SK-MEL-5 (cell line): ENCODE measurements at places on chromosomes 6 and 20. TPM values are rescaled to one million over a fixed set of nuclear protein-coding genes. Genes with fewer than 3 reads are reported as not detected.

The TRIM15 gene
- not detected in 2 replicates for total RNA-seq

The PROKR2 gene
- not detected in 2 replicates for total RNA-seq

The NKAIN4 gene
- total RNA-seq: not detected in 2 replicates

The RAB44 gene
- total RNA-seq: not detected in 2 replicates

The CDSN gene
- not detected in 2 replicates for total RNA-seq

The MDFI gene
- 0.21 TPM in 2 replicates for total RNA-seq

The TGM3 gene
- total RNA-seq: not detected in 2 replicates

The KIZ gene
- total RNA-seq: 16.5 and 18.9 TPM in 2 replicates

The LST1 gene
- total RNA-seq: not detected in 2 replicates

The LY6G6F gene
- not detected in 2 replicates for total RNA-seq

The ARMH2 gene
- total RNA-seq: not detected in 2 replicates

The FAM135A gene
- 11.5 and 12.5 TPM in 2 replicates for total RNA-seq

The CLPSL1 gene
- not detected in 2 replicates for total RNA-seq

The SOX4 gene
- total RNA-seq: 25.8 and 28.4 TPM in 2 replicates

The SMLR1 gene
- total RNA-seq: not detected in 2 replicates

The SLCO4A1 gene
- total RNA-seq: 48.1 and 53.5 TPM in 2 replicates

The TMEM30A gene
- 58.0 and 62.1 TPM in 2 replicates for total RNA-seq

The TMEM74B gene
- 3.9 and 5.7 TPM in 2 replicates for total RNA-seq

The C6orf163 gene
- 1.3 and 1.4 TPM in 2 replicates for total RNA-seq

The HLA-DOB gene
- not detected in 2 replicates for total RNA-seq

The CDS2 gene
- 66.3 and 75.2 TPM in 2 replicates for total RNA-seq

The ALDH8A1 gene
- not detected in 2 replicates for total RNA-seq

The PSORS1C2 gene
- not detected in 2 replicates for total RNA-seq

The SGK2 gene
- total RNA-seq: 0.29 TPM in 1 of 2 replicates, not detected in the other

The ADAM33 gene
- total RNA-seq: not detected in 2 replicates

The SYCP2L gene
- 5.6 and 6.2 TPM in 2 replicates for total RNA-seq

The CNR1 gene
- total RNA-seq: 1.7 and 2.0 TPM in 2 replicates

The SGK1 gene
- 574 and 592 TPM in 2 replicates for total RNA-seq

The SLC17A9 gene
- not detected in 2 replicates for total RNA-seq

The LIME1 gene
- 2.1 and 3.3 TPM in 2 replicates for total RNA-seq

The DLK2 gene
- total RNA-seq: 0.48 and 0.83 TPM in 2 replicates

The FAM8A1 gene
- total RNA-seq: 26.2 and 27.8 TPM in 2 replicates

The C4B gene
- total RNA-seq: 0.45 and 2.2 TPM in 2 replicates

The PAX1 gene
- total RNA-seq: not detected in 2 replicates

The GPR63 gene
- 1.3 and 1.6 TPM in 2 replicates for total RNA-seq

The LRFN2 gene
- not detected in 2 replicates for total RNA-seq

The CST2 gene
- not detected in 2 replicates for total RNA-seq

The EDN1 gene
- total RNA-seq: not detected in 2 replicates

The TASP1 gene
- 11.1 and 11.7 TPM in 2 replicates for total RNA-seq

The FNDC11 gene
- total RNA-seq: 0.05 TPM in 1 of 2 replicates, not detected in the other

The SAMD3 gene
- total RNA-seq: not detected in 2 replicates

The DPPA5 gene
- total RNA-seq: not detected in 2 replicates

The TEAD3 gene
- 1.8 and 2.7 TPM in 2 replicates for total RNA-seq

The ECT2L gene
- 0.03 TPM in 1 of 2 replicates, not detected in the other for total RNA-seq

The TXLNB gene
- 0.83 and 1.2 TPM in 2 replicates for total RNA-seq

The MYCT1 gene
- total RNA-seq: 0.11 TPM in 1 of 2 replicates, not detected in the other

The BPIFB4 gene
- total RNA-seq: not detected in 2 replicates

The C6orf52 gene
- total RNA-seq: 0.63 and 0.85 TPM in 2 replicates

The ZNF322 gene
- total RNA-seq: 47.5 and 54.1 TPM in 2 replicates

The THBD gene
- not detected in 2 replicates for total RNA-seq

The MLN gene
- not detected in 2 replicates for total RNA-seq

The TREML1 gene
- not detected in 2 replicates for total RNA-seq

The MAFB gene
- 1.2 and 1.4 TPM in 2 replicates for total RNA-seq
